ENCODE measurements at places on chromosomes 4 and X. TPM values are rescaled to one million over a fixed set of nuclear protein-coding genes. Genes with fewer than 3 reads are reported as not detected.
A peak's percentile ranks its signal among the peaks of the same experiment; 100 is the strongest.

TRPC3 gene
- 0.98 TPM for total RNA-seq

- DNase-seq: no peak
- peak overlapping the region; percentile 28 for H3K27ac ChIP-seq
- H3K4me3 ChIP-seq: no peak overlapping the region
Measured at GRCh38 chr4:111641813-111642579, 503.3 kb upstream of the FAM241A start.

ANTXR2 gene
- total RNA-seq: 55.1 TPM

DNA sequence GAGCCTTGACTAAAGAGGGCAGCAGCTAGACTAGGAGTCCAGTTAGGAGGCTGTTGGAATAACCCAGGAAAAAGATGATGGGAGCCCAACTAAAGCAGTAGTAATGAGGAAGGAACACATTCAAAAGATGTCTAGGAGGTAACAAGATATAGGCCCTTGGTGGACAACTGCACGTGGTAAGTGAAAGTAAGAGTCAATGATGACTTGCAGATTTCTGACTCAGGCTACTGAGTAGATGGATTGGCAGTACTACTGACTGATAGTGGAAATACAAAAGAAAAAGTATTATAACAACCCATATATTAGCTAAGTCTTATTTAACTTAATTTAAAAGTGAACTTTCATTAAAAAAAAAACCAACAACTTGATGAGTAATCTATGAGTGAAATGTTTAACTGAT is 74.0 kb downstream of the PAK3 start:
- no peak overlapping the region for H3K27ac ChIP-seq
- no peak for DNase-seq
- H3K4me3 ChIP-seq: no peak overlapping the region
- no peaks in the 10 kb centered on the region for H3K36me3 ChIP-seq
- no peaks in the 10 kb centered on the region for H3K4me1 ChIP-seq

DNA sequence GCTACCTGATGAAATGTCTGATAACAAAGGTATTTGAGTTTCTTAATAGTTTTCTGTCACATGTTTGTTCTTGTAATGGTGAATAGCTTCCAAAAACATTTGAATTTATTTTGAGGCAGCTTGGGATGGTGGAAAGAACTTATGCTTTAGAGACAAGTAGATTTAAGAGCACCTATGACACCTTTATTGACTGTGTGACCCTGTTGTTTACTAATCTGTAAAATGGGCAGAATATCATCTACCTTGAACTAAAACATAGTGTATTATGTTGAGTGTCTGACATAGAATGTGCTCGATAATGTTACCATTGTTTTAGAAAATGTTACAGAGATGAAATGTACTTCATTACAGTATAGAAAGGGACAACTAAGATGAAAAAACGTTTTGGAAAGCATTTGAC is 24.9 kb downstream of the STAG2 start:
- H3K27me3 ChIP-seq: no peaks in the 10 kb centered on the region
- H3K36me3 ChIP-seq: no peaks in the 10 kb centered on the region
- no peaks in the 10 kb centered on the region for H3K4me1 ChIP-seq
- no peak overlapping the region for H3K27ac ChIP-seq

DNA sequence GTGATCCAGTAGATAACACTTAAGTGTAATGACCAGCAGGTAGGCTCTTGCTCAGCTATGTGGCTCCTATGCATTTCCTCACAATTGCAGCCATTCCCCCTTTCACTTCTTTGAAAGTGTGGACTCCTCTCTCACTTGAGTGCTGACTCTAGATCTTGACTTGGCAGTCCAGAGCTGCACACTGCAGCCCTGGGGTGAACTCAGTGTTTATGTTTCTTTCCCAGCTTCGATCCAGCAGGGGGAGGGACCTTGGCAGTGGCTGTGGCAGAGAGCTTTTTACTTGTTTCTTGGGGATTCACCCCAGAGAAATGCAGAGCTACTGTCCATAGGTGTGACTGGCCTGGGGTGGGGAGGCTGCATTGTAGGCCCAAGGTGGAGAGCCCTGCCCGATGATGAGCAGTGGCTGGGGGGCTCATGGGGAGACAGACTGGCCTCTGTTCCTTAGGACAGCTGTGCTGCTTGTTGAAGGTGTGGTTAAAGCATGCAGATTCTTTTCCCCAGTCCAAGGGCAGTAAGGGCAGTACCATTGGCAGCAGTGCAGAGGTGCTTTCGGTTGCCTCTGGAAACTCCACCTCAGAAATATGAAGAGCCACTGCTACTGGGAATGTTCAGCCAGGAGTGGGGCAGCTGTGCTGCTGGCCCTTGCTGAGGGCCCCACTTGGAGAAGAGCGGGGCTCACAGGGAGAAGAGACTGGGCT is 134.7 kb downstream of the SH3BGRL start:
- no peaks in the 10 kb centered on the region for H3K36me3 ChIP-seq
- no peak overlapping the region for H3K4me3 ChIP-seq
- H3K4me1 ChIP-seq: no peaks in the 10 kb centered on the region
- no peak for DNase-seq
- no peak overlapping the region for H3K27ac ChIP-seq

PPEF2 gene
- 0.15 TPM for total RNA-seq

DNA sequence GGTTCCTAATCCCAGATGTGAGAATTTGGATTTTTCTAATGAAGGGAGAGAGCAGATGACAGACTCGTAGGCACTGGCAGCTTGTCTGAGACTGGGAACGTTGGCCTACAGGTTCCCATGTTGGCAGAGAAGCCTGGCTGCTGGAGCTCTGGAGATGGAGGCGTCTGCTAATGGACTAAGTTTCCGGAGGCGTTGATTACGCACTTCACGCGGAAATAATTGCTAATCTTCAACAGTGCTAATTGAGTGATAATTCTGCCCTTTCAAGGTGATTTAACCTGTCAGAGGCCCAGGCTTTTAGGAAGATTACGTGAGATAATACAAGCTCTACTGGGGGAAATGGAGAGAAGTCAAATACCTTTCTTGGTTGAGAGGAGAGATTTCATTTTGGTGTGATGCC is 77.4 kb downstream of the PSAPL1 start:
- no peak overlapping the region for H3K27ac ChIP-seq
- no peaks in the 10 kb centered on the region for H3K4me1 ChIP-seq
- no peaks in the 10 kb centered on the region for H3K36me3 ChIP-seq
- H3K27me3 ChIP-seq: no peaks in the 10 kb centered on the region
